ENCODE measurements at places on chromosomes 7 and 10.

DNA sequence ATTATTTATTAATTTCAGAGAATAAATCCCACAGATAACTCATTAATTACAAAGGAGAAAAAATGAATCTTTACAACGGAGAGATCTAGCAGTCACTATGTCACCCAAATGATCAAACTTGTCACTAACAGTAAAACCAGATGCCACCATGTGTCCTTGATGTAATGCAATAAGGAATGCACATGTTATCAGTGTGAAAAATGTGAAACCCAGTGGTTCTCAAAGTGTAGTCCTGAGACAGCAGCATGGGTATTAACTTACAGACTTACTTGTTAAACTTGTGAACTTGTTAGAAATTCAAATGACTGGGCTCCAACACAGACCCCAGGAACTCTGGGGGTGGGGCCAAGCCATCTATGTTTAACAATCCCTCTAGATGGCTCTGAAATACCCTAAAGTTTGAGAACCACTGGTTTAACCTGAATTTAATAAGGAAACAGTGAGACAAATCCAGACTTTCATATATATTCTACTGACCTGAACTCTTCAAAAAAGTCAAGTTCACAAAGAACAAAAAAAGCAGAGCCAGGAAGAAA lies 77.4 kb downstream of the RNLS start:
- DNase-seq: no peak

GRCh38 chr7:141317033-141317585 lies 234.1 kb upstream of the AGK start:
- DNase-seq: no peak

- no peak for DNase-seq
Observed at GRCh38 chr10:3408603-3409365, 236.2 kb upstream of the PITRM1 start.

GRCh38 chr7:70355198-70356020 lies 757.1 kb downstream of the AUTS2 start:
- no peak for DNase-seq

DNA sequence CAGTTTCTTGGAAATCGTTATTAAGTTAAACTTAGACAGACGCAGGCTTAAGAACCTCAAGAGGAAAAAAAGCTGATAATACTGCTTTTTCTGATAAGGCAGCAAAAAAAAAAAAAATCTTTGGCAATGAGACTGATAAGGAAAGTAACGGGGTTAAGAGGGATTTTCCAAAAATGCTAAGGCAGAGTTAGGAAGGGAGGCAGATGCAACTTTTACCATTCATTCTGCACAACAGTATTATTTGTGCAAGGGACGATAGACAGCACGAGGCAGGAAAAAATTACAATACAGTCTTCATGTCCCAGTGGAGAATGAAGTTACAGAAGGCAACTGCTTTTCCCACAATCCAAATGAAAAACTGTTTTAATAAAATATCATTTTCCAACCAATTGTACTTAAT lies 194.0 kb downstream of the DOCK4 start:
- DNase-seq: no peak

DNA sequence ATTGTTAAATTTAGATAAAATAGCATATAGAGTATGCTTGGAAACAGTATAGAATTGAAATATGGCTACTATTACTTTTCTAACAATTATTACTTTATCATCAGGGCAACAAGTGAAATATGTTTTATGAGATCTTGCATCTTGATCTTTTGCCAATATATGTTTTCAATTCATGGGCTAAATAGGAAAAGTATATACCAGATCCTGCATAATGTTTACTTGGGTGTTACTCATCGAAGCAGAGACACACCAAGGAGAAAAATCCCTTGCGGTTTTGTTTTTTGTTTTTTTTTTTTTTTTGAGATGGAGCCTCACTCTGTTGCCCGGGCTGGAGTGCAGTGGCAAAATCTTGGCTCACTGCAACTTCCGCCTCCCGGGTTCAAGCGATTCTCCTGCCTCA lies 541.4 kb downstream of the SUGCT start:
- no peak for DNase-seq

DNA sequence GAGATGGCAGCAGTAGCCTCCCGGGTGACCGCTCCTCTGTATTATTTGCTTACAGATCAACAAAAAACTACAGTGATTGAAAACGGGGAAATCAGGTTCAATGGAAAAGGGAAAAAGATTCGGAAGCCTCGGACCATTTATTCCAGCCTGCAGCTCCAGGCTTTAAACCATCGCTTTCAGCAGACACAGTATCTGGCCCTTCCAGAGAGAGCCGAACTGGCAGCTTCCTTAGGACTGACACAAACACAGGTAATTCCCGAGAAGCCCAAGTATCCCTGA lies 2.2 kb downstream of the DLX6 start:
- DNase-seq: no peak

DNA sequence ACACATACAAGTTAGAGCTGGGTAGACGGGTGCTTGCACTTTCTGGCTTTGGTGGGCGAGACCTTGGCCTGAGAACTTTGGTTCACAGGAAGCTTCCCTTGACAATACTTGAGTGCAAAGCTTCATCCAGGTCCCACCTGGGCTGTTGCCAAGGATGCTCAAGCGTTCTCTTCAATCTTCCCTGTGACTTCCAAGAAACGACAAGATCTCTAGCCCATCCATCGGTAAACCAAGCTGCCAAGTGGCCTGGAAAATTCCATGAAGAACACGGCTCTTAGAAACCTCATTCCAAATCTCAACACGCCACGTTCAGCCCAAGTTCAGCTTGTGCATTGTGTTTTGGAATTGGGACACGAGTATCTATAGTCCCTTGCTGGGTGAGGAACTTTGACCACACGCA lies 84.7 kb downstream of the CHST15 start:
- no peak for DNase-seq

DNA sequence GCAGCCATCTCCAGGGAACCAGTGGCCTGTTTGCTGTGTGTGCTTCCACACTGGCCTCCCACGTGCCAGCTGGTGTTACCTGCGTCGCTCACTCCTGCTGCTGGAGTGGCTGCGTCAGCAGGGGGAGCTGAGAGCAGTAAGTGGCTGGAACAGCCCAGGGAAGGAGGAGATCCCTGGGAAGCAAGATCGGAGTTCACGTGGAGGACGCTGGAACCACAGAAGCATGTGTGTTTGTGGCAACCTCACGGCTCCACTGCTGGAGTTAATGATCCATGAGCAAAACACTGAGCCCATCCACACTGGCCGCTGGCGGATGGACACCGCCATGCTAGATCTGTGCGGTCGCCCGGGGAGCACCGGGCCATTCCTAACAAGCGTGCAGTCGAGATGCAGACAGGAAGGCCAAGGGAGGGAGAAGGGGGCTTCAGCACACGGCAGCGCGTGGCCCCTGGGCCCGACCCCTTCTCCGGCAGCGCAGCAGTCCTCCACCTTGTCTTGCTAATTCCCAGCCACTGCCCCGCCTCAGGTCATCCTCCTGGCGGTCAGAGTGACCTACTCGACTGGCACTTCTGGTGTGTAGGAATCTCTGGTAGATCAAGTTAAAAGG lies 68.5 kb upstream of the EEPD1 start:
- no peak for DNase-seq

DNA sequence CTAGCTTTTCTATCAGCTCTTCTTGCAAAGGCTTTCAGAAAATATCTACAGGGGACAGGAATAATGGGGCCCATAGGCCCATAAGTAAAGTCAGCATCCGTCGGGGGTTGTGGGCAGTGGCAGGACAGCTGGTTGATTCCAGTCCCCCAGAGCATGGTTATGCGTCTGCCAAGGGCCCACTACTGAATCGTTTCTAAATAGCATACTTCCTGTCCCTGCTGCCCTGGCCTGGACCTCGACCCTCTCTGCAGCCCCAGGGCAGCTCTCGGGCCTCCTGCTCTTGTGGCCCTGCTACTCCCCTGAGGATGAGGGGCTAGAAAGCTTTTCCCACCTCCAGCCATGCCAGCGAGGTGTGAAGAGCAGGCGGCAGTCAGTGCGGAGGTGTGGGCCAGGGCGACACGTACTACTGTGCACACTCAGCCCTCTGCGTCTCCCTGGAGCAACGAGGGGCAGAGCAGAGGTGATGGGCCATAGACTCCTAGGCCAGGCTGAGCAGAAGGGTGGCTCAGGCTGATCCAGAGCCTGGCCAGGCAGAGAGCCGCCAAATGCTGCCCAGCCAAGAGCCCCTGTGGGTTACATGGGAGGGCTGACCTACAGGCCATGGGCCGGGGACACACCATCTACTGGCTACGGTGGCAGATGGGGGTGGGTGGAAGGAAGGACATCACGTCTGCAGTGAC lies 4.7 kb upstream of the OPN4 start:
- no peak for DNase-seq

GRCh38 chr10:50508315-50509051 lies 115.3 kb downstream of the SGMS1 start:
- peak; percentile 56 for DNase-seq

- DNase-seq: peak; percentile 80
Observed at GRCh38 chr7:76303202-76304147, 1.0 kb downstream of the HSPB1 start.

GRCh38 chr7:90222390-90222789 lies 10.8 kb downstream of the STEAP2 start:
- DNase-seq: no peak
